ENCODE measurements at places on chromosomes 12 and 14. TPM values are rescaled to one million over a fixed set of nuclear protein-coding genes. Genes with fewer than 3 reads are reported as not detected.

ISCU gene
- total RNA-seq, result 93.3 TPM

GRCh38 chr12:6532051-6532926 is 2.0 kb upstream of the GAPDH start:
- peak; percentile 77 for ATAC-seq

DNA sequence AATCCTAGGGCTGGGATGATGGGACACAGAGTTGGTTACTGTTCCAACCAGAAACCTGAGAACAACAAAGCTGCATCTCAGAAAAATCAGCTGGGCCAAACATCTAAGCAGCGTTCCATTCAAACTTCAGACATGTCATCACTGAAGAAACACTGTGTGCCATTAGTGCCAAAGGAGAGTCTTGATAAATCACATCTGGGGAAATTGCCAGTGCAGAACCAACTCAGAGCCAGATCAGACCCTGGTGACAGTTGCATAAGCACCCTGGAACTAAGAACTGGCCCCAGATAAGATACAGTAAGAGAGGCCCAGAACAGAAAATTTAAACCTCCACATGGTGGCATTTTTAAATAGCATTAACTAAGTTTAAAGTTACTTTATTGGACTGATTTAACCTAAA is 482.8 kb downstream of the PRKD1 start:
- no peak for ATAC-seq

PZP gene
- total RNA-seq, result not detected

GRCh38 chr12:459430-460258 is at the start of gene B4GALNT3:
Gene B4GALNT3 (plus strand): TSS chr12:459939. CDS start chr12:460377, 438 bp downstream.
- ATAC-seq, result peak; percentile 63

TMEM117 gene
- 4.2 TPM for total RNA-seq

DNA sequence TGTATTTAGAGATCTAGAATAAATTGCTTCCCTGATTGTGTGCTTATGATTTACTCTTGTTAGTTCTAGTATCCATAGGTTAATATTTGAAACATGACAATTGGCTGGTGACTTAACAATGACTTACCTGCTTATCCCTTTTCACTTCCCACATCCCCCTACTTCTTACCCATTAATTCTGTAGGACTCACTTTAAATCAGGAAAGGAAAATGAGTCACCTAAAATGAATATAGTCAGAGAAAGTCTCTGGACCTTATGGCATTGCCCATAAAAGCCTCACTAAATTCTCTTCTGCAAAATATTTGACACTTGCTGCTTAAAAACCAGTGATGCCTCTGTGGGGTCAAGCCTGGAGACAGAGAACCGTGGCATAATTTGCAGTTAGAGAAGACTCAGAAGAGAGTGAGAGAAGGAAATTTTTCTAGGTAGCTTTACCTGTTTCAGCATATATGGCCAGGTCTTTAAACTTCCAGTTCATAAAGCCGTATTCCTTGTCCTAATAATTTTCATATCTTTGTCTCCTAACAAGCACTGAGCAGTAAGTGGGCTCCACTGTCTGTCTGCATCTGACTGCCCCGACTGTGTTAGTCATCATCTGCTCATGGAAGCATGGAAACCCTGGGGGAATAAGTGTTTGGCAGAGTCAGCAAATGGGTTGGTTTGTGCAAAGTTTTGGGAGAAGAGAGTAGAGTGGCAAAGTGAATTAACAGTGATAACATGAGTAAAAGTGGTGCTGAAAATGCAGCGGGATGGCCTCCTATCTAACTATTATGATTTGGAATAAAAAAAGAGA is 294.4 kb downstream of the AKAP6 start:
- ATAC-seq, result no peak

DNA sequence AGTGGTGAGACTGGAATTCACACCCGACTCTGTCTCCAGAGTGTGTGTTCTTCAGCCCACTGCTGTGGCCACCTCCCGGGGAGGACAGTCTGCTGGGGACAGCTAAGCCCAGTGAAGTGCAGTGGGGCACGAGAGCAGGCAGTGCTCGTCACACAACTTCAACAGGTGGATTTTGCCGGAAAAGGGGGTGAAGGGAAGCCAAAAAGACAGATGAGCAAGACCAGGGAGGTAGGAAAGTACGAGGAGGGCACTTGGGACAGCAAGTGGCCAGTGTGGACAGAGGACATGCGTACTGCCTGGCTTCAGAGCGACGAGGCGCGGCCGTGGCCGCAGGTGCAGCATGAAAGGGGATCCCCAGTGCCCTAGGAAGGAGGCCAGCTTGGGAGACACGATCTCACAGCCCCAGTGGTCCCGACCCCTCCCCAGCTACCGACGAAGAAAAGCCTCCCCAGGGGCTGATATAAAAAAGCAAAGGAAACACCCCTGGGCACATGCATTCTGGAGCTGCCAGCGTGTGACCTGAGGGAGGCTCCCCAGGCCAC is 96.1 kb downstream of the FBXL14 start:
- no peak for ATAC-seq

DNA sequence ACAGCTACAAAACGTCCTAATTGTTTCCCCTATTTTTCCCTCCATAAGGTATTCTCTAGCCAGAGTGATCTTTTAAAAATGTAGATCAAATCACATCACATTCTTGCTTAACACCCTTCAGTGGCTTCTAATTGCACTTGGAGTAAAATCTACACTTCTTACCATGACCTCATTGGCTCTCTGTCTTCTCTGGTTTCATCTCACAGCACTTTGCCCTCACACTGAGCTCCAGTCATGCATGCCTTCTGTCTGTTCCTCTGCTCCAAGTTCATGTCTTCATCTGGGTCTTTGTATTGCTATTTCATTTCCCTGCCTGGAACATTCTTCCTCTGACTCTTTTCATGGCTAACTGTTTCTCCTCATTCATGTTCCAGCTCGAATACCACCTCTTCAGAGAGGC is 220.4 kb upstream of the GARIN6 start:
- ATAC-seq, result no peak
